ENCODE measurements at places on chromosomes 7 and 10. TPM values are rescaled to one million over a fixed set of nuclear protein-coding genes. Genes with fewer than 3 reads are reported as not detected.
A peak's percentile ranks its signal among the peaks of the same experiment; 100 is the strongest.

Gene TMEM176B
- not detected for total RNA-seq

GRCh38 chr7:149284850-149285585 is 23.0 kb downstream of the ZNF783 start:
- peaks cover 4% of the 10 kb centered on the region for H3K36me3 ChIP-seq
- no peak overlapping the region for H3K27ac ChIP-seq
- H3K4me3 ChIP-seq = peak overlapping the region; percentile 79
- peak; percentile 99 for DNase-seq
- peaks cover 36% of the 10 kb centered on the region for H3K4me1 ChIP-seq

DNA sequence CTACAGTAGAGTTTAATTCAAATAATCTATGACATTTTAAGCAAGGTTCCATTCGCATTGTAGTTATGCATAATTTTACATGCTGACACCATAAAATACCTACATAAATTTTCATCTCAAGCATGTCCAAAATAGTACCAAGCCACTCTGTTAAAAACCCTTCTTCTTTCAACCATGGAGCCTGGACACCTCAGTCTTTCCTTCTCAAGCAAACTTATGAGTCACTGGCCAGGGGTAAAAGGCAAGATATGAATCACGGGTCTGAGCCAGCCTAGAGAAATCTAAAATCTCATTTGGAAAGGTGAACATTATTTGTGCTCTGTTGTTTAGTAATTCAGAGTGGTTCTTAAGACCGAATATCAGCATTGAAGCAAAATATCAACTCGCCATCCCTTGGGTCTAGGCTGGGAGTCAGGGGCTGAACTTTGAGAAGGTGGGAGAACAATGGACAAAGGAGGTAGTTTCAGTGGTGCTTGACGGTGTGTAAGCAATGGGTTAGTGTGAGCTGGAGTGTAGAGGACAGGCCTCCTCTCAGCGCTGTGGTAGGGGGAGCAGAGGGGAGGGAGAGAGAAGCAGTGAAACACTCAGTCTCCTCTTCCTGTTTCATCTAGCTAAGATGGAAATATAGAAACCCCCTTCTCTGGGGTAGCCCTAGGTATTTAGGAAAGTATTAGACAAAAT is 19.1 kb upstream of the GPAM start:
- H3K27me3 ChIP-seq = peaks cover 8% of the 10 kb centered on the region
- no peak overlapping the region for H3K27ac ChIP-seq
- H3K4me1 ChIP-seq = peaks cover 3% of the 10 kb centered on the region
- H3K4me3 ChIP-seq = no peak overlapping the region

GRCh38 chr10:18456984-18457383 is 194.4 kb downstream of the NSUN6 start:
- H3K27me3 ChIP-seq = no peaks in the 10 kb centered on the region
- H3K36me3 ChIP-seq = no peaks in the 10 kb centered on the region
- no peak overlapping the region for H3K4me3 ChIP-seq
- DNase-seq = no peak
- no peak overlapping the region for H3K27ac ChIP-seq
- no peaks in the 10 kb centered on the region for H3K4me1 ChIP-seq

DNA sequence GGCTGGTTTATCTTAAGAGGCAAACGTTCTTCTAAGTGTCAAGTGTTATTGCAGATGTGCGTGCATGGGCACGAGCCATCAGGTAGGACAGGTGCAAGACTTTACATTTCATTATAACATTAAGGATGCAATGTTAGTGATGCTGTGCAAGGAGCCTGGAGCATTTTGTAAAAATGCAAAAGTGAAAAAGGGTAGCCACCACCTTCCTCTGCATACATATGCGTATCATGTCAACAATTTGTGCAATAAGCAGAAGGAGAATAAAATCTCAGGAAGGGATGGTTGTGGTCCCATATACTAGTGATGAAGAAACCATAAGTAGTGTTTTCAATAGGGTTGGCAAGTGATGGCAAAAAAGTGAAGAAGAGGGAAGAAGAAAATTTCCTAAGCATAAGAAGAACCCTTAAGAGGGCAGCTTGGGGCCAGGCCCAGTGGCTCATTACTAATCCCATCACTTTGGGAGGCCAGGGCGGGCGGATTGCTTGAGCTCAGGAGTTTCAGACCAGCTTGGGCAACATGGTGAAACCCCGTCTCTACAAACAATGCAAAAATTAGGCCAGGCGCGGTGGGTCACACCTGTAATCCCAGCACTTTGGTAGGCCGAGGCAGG is 7.5 kb downstream of the PIK3AP1 start:
- no peak for DNase-seq
- peaks cover 2% of the 10 kb centered on the region for H3K4me1 ChIP-seq
- no peaks in the 10 kb centered on the region for H3K36me3 ChIP-seq
- H3K27ac ChIP-seq = no peak overlapping the region
- no peak overlapping the region for H3K4me3 ChIP-seq

- no peaks in the 10 kb centered on the region for H3K36me3 ChIP-seq
- no peaks in the 10 kb centered on the region for H3K27me3 ChIP-seq
- H3K4me3 ChIP-seq = no peak overlapping the region
- no peak for DNase-seq
- H3K4me1 ChIP-seq = no peaks in the 10 kb centered on the region
- no peak overlapping the region for H3K27ac ChIP-seq
Observed at GRCh38 chr10:131698986-131699385, 201.8 kb upstream of the PPP2R2D start.

Gene PLXNA4
- 0.02 TPM for total RNA-seq

Gene SPAM1
- not detected for total RNA-seq

DNA sequence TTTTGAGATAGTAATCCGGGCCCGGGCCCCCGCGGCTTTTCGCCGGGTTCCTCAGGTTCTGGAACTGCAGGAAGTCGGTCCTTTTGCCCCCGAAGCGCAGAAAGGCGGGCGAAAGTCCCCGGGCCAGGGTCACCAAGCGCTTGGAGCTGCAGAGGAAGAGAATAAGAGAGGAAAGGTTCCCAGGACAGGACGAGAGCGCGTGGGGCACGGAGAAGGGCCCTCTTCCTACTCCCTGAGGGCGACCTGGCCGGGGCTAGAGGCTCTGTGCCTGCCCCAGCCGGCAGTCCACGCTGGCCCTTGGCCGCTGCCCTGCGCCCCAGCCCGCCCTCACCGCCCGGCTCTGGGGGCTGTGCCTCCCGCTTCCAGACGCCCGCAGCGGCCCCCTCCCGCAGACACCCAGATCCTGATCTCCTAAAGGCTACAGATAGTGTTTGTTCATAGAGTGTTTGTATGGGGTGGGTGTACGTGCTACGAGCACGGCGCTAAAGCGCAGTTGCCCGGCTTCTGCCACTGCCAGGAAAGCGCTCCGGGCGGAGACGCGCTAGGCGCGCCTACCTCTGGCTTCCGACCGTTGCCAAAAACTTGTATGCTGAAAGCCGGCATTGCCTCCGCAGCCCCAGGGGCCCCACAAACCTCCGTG is 3.2 kb downstream of the HPSE2 start:
- peaks cover 72% of the 10 kb centered on the region for H3K27me3 ChIP-seq
- H3K36me3 ChIP-seq = no peaks in the 10 kb centered on the region
- peaks cover 25% of the 10 kb centered on the region for H3K4me1 ChIP-seq
- no peak overlapping the region for H3K27ac ChIP-seq
- DNase-seq = no peak

- DNase-seq = no peak
- H3K4me1 ChIP-seq = no peaks in the 10 kb centered on the region
- peaks cover 50% of the 10 kb centered on the region for H3K27me3 ChIP-seq
- H3K4me3 ChIP-seq = no peak overlapping the region
Observed at GRCh38 chr10:116766241-116766827, 24.0 kb upstream of the HSPA12A start.

Gene OR2A7
- 1.2 TPM for total RNA-seq

- no peak overlapping the region for H3K27ac ChIP-seq
- H3K4me1 ChIP-seq = peaks cover 19% of the 10 kb centered on the region
- no peaks in the 10 kb centered on the region for H3K36me3 ChIP-seq
- H3K4me3 ChIP-seq = peak overlapping the region; percentile 47
- peaks cover 3% of the 10 kb centered on the region for H3K27me3 ChIP-seq
Observed at GRCh38 chr7:26664735-26665416, 199.5 kb downstream of the SKAP2 start.

- H3K4me1 ChIP-seq = peaks cover 6% of the 10 kb centered on the region
- H3K27me3 ChIP-seq = peaks cover 6% of the 10 kb centered on the region
- no peak for DNase-seq
- no peaks in the 10 kb centered on the region for H3K36me3 ChIP-seq
Observed at GRCh38 chr10:132905661-132906060, 36.7 kb downstream of the CFAP46 start.

GRCh38 chr7:139595806-139596205 is 72.3 kb downstream of the CLEC2L start:
- H3K36me3 ChIP-seq = peaks cover 11% of the 10 kb centered on the region
- no peak overlapping the region for H3K4me3 ChIP-seq
- no peak overlapping the region for H3K27ac ChIP-seq
- DNase-seq = no peak
- no peaks in the 10 kb centered on the region for H3K4me1 ChIP-seq
- H3K27me3 ChIP-seq = no peaks in the 10 kb centered on the region

GRCh38 chr7:22607180-22607579 is 107.2 kb upstream of the STEAP1B start:
- no peaks in the 10 kb centered on the region for H3K4me1 ChIP-seq
- H3K36me3 ChIP-seq = no peaks in the 10 kb centered on the region
- no peak overlapping the region for H3K27ac ChIP-seq
- H3K4me3 ChIP-seq = no peak overlapping the region
- no peak for DNase-seq

Gene CNPY1
- not detected for total RNA-seq

Gene CALML5
- not detected for total RNA-seq

DNA sequence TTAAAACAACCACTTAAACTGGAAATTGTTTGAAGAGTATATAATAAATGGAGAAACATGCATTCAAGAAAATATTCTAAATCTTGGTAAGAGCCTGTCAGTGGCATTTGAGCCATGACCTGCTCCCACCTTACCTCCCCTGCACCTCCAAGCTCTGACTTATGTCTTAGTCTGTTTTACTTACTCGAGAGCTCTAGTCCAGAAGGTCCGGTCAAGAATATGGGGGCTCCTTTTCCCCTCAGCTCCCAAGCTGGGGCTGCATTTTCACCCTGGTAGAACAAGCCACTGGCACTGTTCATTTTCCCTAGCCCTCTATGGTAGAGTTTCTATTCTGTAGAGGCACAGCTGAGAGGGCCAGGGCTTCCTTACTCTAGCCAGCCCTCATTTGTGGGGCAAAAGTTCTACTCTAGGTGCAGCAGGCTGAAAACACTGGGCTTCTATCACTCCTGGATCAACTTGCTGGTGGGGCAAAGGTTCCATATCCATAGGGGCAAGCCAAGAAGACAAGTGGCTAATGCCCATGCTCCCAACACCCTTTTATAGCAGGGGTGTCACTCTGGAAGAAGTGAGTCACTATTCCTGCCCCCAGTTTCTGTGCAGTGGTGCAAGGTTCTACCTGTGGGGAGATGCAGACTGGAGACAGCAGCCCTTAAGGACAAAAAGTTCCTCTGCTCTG is 40.6 kb downstream of the ZNF438 start:
- H3K4me3 ChIP-seq = no peak overlapping the region
- H3K36me3 ChIP-seq = peaks cover 2% of the 10 kb centered on the region
- no peak overlapping the region for H3K27ac ChIP-seq
- H3K4me1 ChIP-seq = peaks cover 7% of the 10 kb centered on the region
- no peak for DNase-seq
- no peaks in the 10 kb centered on the region for H3K27me3 ChIP-seq

- no peaks in the 10 kb centered on the region for H3K4me1 ChIP-seq
- H3K27ac ChIP-seq = no peak overlapping the region
- no peak for DNase-seq
- H3K27me3 ChIP-seq = peaks cover 2% of the 10 kb centered on the region
- H3K36me3 ChIP-seq = peaks cover 1% of the 10 kb centered on the region
Observed at GRCh38 chr7:158396982-158397862, 190.4 kb downstream of the PTPRN2 start.

- no peaks in the 10 kb centered on the region for H3K27me3 ChIP-seq
- peaks cover 36% of the 10 kb centered on the region for H3K4me1 ChIP-seq
- H3K4me3 ChIP-seq = peak overlapping the region; percentile 19
- peak overlapping the region; percentile 61 for H3K27ac ChIP-seq
- peak; percentile 77 for DNase-seq
Observed at GRCh38 chr7:132485600-132486273, 90.5 kb downstream of the PLXNA4 start.

GRCh38 chr7:70349819-70350218 is 751.5 kb downstream of the AUTS2 start:
- no peak overlapping the region for H3K27ac ChIP-seq
- no peaks in the 10 kb centered on the region for H3K36me3 ChIP-seq
- H3K4me3 ChIP-seq = no peak overlapping the region
- DNase-seq = no peak

Gene DRGX
- total RNA-seq = not detected

DNA sequence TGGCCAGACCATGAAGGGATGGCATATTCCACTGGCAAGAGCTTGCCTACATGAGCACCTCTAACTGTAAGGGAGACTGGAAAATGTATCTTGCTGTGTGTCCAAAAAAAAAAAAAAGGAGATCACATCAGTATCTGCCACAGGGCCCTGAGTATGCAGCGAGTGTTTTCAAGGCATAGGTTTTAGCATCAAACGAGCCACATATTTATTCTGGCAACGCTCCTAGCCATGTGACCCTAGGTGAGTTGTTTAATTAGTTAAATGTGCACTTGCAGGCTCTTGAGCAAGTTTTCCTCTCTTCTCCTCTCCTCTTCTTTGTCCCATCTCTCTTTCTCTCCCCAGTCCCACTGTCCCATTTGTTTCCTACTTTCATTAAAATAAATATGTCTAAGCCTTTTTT is 428.7 kb upstream of the AKR1E2 start:
- H3K4me1 ChIP-seq = no peaks in the 10 kb centered on the region
- no peak overlapping the region for H3K27ac ChIP-seq
- no peaks in the 10 kb centered on the region for H3K36me3 ChIP-seq
- H3K4me3 ChIP-seq = no peak overlapping the region
- H3K27me3 ChIP-seq = no peaks in the 10 kb centered on the region
